Uterine smooth muscle cell (primary cell): ENCODE measurements at places on chromosomes 6 and 20. TPM values are rescaled to one million over a fixed set of nuclear protein-coding genes. Genes with fewer than 3 reads are reported as not detected.

Gene PRPH2
- 1.7 and 1.8 TPM in 2 replicates for total RNA-seq

Gene VSTM2L
- 0.66 and 2.2 TPM in 2 replicates for total RNA-seq

Gene KHDRBS2
- total RNA-seq: not detected in 2 replicates

Gene HLA-DRA
- total RNA-seq: not detected in 2 replicates

Gene DBNDD2
- 3.4 and 9.6 TPM in 2 replicates for total RNA-seq

Gene SLC17A4
- total RNA-seq: not detected in 2 replicates

Gene ARFGAP1
- total RNA-seq: 97.7 and 106 TPM in 2 replicates

Gene APOBEC2
- not detected in 2 replicates for total RNA-seq

Gene MYLK4
- total RNA-seq: 0.22 and 0.25 TPM in 2 replicates

Gene SLC13A3
- total RNA-seq: 3.1 and 5.5 TPM in 2 replicates

Gene PROKR2
- total RNA-seq: not detected in 2 replicates

Gene EFCAB8
- under 0.01 TPM in 1 of 2 replicates, not detected in the other for total RNA-seq

Gene TRAPPC3L
- total RNA-seq: not detected in 2 replicates

Gene NFATC2
- total RNA-seq: not detected in 2 replicates

Gene PTCHD4
- 0.33 and 1.5 TPM in 2 replicates for total RNA-seq

Gene IRAK1BP1
- total RNA-seq: 3.7 and 5.4 TPM in 2 replicates
